ENCODE measurements at places on chromosomes 6 and 20. TPM values are rescaled to one million over a fixed set of nuclear protein-coding genes. Genes with fewer than 3 reads are reported as not detected.

Gene BEND3
- 6.3 TPM for total RNA-seq

GRCh38 chr6:34154668-34155447, 9.0 kb upstream of the GRM4 start:
- peak; percentile 72 for DNase-seq

Gene ERVFRD-1
- not detected for total RNA-seq

DNA sequence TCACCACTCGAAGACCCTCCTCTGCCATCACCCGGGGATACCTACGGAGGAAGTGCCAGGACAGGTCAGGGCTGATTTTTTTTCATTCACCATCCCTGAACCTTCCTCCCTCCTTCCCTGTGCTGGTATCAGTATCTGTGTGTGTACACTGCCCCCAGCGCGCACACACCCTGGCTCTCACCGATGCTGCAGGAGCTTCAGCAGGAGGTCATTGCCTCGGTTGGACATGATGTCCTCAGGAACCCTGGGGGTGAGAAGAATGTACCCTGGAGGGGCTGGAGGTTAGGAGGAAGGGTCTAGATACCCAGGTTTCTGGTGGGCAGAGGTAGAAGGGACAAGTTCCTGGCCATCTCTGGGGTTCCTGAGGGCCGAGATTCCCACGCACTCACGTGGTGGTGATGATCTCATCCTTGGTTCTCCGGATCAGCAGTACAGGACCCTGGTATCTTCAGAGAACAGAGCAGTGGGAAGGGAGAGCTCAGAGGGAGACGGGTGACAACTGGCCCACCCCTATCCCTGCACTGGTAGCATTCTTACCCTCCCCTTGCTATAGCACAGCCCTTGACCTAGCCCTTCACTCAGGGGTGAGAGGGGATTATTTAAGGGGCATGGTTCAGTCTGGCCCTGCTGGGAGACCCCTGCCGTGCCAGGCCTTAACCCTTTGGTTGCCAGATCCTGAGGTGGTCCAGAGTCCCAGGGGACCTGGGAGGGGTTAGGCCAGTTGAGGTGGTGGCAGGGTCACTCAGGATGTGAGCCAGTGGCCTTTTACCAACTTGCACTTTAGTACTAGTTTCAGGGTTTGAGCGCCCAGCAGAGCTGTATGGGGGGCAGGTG, 7.2 kb upstream of the LY6G5C start:
- no peak for DNase-seq

- peak; percentile 53 for DNase-seq
These were observed 625.4 kb downstream of the QKI start for GRCh38 chr6:164039954-164040375.

DNA sequence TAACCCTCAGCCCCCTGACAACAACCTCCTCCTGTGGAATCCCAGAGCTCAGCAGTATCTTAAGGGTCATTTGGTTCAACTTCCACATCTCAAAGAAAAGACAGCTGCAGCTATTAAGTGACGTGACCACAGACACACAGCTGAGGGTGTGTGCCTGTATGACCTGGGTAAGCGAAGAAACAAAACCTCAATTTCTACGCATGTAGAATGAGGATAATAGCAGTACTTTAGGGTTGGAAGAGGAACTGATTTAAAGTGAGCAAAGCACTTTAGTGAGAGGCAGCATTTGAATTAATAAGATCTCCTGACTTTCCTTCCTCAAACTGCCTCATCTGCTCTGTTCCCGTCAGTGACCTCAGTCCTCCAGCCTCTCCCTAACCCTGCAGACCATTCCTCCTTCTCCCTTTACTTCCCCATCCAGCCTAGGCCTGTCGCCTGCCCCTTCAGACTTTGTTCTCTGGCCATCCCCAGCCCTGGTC, 6.8 kb upstream of the ARMC2 start:
- DNase-seq, result no peak

Gene SLC18B1
- 7.0 TPM for total RNA-seq

All from activated CD8-positive, alpha-beta T cell treated with anti-CD3 and anti-CD28 coated beads for 36 hours (primary cell).